Activated gamma-delta T cell (primary cell): ENCODE measurements at places on chromosomes 3 and 15.
A peak's percentile ranks its signal among the peaks of the same experiment; 100 is the strongest.

- DNase-seq: no peak
These were observed 460.9 kb upstream of the ADAMTS9 start for GRCh38 chr3:65148687-65149086.

DNA sequence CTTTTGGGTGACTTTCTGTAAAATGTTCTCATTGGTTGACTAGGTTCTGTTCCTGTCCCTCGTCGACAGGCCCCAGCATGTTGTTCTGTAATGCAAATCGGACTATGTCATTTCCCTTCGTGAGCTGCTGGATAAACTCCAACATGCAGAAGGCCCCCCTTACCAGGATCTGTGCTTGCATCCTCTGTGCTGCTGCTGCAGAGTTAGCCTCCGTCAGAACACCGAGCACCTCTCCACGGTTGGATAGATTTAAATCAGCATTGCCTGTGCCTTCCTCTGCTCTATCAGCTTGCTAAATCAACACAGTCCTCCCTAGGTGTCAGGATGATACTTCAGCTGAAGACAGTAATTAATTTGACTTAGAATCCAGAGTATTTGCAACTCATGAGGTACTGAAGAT, 12.7 kb upstream of the MINDY4B start:
- no peak for DNase-seq

GRCh38 chr15:73901126-73901810, 25.0 kb upstream of the LOXL1 start:
- no peak for DNase-seq

GRCh38 chr15:92606126-92606835, 49.3 kb downstream of the FAM174B start:
- DNase-seq: no peak

DNA sequence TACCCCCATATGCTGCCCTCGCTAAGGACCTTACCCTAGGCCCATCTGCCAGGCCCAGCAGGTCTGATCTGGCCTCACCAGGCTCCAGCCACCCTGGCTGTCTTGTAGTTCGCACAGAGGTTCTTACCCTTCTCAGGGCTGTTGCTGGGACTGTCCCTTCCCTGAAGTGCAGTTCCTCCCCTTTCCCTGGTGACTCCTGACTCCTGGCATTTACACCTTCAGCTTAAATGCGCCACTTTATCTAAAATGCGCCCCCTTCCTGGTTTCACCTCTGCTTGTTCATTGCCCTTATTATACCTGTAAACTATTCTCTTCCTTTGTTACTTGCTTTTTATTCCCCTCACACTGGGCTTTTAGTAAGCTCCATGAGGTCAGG, 835 bp upstream of the TTLL3 start:
- DNase-seq: no peak

- no peak for DNase-seq
These were observed 767.8 kb upstream of the GOLIM4 start for GRCh38 chr3:168863561-168863960.

GRCh38 chr3:29410660-29411405, 130.0 kb downstream of the RBMS3 start:
- DNase-seq: no peak

DNA sequence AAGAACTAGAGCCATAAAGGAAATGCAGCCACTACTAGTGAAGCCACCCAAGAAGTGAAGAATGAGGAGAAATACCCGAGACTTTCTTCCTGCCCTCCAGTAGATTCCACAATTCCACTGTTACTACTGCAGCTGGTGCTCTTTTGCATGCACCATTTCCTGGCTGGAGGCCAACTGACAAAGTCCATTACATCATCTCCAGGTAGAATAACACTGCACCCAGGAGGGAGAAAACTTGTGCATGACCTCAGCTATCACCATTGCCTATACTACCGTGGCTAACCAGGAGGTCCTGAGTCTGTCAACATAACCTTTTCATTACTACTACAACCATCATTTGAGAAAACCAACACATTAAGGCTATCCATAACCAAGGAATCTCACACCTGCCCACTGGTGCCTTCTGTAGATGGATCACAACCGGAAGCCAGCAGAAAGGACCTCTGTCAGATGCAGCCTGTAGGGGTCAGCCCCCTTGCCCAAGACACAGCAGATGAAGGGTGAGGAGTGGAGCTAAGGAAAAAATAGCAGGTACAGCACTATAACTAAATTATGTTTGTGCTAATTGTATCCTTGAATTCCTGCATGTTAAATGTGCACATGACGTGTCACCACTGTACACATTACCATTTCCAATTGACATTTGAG, 200.8 kb upstream of the C2CD4B start:
- no peak for DNase-seq

DNA sequence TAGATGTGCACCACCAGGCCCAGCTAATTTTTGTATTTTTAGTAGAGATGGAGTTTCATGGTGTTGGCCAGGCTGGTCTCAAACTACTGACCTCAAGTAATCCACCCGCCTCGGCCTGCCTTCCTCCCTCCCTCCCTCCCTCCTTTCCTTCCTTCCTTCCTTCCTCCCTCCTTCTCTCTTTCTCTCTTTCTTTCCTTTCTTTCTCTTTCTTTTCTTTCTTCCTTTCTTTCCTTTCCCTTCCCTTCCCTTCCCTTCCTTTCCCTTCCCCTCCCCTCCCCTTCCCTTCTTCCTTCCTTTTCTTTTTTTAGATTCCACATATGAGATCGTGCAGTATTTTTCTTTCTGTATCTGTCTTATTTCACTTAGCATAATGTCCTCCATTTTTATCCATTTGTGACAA, 81.3 kb downstream of the FAM81A start:
- DNase-seq: no peak

DNA sequence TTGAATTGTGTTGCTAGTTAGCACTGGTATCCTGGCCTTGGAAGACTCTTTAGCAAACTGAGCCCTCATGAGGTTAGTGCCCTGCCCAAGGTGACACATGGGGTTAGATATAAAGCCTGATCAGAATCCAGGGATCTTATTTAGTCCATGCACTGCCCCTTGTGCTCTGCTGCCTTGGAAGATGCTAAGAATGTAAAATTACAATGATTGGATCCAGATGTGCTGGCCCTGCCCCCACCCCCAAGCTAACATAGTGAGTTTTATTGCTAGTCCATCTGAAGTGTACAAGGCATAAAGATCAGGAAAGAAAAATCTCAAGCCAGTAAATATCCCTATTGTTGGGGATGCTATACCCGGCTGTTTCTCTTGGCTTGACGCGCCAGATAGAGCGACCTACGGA, 248.1 kb upstream of the C2CD4B start:
- DNase-seq: no peak

DNA sequence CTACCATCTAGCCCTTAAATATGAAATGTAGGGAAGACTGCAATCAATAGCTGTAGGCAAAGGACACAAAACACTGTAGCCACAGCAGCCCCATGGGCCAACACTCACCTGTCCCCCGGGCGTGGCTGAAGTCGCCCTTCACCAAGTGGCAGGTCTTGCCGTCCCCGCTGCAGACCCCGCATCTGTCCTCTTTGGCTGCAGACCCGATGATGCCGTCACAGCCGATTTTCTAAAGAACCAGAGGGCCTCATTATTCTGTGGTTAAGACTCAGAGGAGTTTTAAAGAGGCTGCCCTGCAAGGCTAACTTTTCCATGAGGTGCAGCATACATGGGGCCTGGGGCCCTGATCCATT, 245.6 kb downstream of the ADAMTS17 start:
- no peak for DNase-seq

DNA sequence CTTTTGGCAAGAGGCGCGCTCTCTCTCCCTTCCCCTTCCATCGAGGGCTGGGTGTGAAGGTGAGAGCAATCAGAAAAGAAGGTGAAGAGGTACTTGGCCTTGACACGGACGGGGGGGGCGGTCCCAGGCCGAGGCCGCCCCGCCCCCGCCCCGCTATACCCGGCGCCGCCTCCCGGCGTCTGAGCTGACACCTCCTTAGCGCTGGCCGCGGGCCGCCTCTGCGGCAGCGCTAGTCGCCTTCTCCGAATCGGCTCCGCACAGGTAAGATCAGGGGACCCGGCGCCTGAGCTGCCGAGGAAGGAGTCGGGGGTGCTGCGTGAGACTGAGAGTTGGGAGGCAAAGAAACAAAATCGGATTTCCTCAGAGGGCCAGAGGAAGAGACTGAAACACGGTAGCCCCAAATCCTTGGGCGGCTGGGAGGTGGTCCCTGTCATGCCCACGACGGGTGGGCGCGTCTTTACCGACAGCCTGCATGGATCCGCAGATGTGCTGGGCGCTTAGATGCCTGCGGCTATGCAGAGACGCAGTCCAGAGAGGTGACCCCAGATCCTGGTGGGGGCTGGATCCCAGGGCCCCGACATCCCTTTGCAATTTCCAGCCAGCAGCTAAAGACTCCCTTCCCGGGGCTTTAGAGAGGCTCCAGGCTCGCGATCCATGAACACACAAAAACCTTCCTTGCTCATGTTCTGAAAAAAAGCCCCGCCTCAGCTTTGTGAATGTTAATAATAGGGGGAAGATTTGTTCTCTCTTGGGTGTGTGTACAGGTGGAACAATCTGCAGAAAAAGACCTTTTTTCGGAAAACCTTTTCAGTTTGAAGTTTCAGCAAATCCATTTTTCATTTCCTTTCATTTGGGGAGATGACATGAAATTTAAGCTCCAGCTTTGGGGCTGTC, at the start of gene ENTPD3:
TSS of gene ENTPD3 (plus strand) at position 184 of the 894 bp plus-strand sequence. CDS start 874 bp downstream, outside the sequence.
- peak; percentile 15 for DNase-seq

DNA sequence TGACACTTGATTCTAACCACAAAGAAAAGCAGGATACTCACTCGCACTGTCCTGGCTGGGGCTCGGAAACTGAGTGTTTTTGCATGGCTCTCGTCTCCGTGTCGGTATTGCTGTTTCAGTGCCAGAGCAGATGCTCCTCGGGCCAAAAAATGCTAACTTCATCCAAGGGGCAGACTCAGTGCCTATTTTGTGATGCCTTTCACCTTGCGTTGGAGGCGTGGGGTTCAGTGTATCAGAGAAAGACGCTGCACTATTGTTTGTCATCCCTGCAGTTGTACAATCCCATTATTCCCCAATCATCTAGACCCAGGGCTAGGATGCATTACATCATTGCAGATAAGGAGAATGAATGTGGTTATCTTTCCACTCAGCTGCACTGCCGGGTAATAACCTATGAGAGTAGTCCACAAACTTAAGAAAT, 1.4 kb downstream of the CACNA2D3 start:
- DNase-seq: no peak

GRCh38 chr15:70060993-70061305, 36.8 kb downstream of the TLE3 start:
- DNase-seq: no peak

DNA sequence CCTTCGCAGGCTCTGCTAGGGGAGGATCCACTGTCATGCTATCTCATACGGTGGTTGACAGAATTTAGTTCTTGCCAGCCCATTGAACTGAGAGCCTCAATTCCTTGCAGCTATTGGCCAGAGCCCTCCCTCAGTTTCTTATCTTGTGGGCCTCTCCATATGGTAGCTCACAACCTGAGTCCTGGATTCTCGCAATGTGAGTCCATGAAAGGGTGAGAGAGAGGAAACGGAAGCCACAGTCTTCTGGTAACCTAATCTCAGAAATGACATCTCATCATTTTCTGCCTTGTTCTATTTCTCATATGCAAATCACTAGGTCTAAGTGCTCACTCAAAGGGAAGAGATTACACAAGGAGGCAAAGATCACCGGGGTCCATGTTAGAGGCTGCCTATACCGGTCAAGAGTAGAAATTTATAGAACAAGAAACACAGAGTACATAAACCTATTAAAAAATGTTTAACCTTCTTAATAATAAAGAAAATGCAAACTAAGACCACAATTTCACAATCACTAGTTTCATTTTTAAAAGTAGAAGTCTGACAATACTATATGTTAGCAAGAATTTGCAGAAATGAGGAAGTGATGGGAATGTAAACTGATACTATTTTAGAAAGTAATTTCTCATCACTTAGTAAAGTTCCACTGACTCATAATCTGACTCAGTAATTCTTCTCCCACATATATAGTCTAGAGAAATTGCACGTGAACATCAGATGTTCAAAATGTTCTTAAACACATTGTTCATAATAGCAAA, 378.4 kb upstream of the AGTR1 start:
- DNase-seq: no peak
